AML-193 (cell line): ENCODE measurements at places on chromosomes 2 and 18.

GRCh38 chr2:190533968-190534309 lies 583 bp downstream of the NEMP2 start:
- no peak for DNase-seq

DNA sequence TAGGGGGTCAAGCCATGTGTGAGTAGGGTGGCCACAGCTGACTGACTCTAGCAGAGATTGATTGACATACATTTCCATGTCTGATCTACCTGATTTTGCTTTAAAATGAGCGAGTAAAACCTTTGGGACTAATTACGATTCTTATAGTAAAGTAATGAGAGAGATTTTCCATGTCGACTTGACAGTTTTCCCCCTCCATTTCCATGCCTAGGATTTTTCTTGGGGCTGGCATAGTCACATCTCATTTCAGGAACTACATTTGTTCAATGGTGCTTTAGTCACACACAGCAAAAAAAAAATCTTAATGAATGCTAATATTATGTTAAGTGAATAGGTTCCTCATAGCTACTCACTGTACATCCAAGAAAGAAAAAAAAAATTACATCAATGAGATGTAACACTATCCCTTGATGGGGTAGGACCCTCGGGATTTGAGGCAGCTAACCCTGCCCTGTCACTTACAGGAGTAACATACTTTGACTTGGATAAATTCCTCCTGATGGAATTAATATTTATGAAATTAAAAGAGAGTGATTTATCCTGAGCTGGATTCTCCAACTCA lies 690.9 kb downstream of the TDRD15 start:
- DNase-seq = no peak

DNA sequence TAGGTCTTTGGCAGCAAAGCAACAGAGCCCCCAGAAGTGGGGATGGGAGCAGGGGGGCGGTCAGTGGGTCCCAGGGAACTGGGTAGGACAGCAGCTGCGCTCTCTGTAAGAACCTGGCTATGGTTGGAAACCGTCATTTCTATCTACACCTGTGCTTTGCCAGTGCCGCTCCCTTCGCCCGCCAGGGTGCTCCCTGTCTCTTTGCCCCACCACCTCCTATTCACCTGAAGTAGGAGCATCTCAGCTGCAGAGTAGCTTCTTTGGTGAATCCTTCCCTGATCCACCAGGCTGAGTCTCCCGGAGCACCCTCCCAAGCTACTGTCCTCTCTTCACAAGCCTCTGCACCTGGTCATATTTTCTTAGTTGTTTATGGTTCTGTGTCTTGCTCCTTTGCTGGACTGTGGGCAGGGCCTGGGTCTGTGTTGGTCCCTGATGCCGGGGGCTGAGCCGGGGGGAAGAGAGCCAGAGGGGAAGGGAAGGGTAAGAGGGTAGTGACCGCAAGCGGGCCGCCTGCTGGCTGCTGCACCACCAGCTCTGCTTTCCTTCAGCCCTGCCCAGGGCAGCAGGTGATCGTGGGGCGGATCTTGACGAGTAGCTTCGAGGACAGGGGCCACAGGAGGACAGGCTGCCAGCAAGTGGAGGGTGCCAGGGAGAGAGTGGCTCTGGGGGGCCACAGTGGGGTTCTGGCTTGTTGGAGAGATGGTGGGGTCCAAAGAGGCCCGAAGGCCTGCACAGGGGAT lies 45.2 kb downstream of the INPP5D start:
- no peak for DNase-seq

DNA sequence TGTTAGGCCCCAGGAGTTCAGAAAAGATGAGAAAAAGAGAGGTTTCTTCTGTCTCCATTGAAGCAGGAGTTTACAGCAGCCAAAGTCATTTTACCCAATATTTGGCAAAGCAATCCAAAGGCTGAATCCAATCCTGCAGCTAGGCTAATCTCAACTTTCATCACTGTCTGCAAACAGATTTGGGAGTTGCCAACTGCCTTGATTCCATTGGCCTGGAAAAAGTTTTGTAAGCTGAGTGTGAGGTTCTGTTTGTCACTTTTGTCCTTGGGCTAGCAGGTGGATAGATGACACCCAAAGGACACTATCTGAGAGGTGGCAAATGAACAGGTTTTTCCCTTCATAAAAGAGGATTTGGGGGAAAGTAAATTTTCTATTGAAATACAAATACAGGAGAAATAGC lies 56.6 kb upstream of the SETBP1 start:
- no peak for DNase-seq

DNA sequence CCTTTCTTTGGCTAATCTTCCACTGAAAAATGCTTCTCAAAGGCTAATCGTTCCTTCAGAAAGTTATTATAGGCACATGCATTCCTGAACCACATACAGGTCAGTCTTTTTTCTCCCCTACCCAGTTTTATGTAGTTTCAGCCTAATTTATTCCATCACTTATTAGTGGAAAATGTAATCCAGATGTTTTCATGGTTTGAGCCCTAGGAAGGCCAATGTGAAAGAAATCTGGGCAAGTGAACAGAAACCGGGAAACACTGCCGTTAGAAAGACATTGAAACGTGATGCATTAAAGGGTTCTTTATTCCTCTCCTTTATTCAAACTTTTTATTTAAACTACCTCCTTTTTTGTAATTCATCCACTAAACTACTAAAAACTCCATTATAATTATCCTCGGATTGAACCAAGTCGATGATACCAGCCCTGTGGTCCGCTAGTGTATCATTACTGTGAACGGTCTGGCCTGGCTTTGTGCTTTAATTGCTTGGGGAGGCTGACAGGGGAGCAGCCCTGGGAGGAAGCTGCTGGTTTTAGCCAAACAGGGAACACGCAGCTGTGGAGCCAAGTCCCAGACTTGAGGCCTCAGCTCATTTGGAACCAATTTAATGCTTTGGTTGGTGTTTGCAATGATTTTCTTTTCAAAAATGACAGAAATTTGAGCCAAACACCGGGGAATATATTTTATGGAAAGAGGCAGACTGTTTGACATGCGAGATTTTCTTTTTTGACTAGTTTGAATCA lies 149.2 kb downstream of the ARHGAP28 start:
- no peak for DNase-seq

DNA sequence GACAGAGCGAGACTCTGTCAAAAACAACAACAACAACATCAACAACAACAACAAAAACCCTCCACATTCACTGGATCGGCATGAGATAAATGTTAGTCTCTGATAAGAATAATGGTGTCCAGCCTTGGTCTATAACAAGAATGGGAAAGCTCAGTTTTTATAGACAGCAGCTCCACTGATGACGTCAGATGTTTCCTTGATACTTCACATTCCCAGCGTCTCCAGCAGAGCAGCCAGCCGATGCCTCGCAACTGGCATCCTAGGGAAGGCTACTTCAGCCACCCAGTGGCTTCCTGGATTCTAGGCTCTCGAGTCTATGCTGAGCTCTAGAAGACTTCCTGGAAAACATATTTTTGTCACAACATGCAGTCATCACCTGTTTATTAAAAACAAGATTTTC lies 271.4 kb upstream of the SMIM21 start:
- no peak for DNase-seq

DNA sequence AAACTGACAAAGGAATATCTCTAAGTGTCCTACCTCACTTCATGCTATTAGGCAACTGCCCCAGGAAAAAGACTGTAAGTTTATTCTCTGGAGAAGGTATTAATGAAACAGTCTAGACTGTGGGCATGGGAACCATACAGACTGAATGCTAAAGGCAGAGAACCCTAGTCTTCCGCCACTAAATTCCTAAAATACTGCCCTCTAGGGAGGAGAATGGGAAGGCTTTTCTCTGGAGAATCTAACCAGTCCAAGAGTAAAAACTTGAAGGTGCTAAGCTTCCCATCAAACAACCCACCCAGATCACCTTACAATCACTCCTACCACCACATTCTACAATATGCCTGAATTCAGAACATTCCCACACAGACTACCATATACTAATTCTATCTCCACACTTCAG lies 3.4 kb downstream of the SRBD1 start:
- no peak for DNase-seq

DNA sequence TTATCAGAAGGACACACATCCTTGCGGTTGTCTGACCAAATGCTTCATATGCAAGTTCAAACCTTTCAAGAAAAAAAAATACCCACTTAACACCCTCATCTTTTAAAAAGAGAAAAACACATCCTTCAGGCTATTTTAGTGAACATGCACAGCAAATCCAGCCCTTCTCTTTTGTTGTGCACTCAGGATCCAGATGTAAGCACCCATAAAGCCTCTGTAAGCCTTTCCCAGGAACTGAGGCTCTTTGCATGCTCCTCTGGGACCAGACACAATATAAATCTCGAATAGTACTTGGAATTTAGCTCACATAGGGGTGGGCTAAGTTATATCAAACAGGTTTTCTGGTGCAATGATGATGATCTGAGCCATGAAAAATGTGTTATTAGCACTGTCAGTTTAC lies 308.8 kb upstream of the FAM98A start:
- DNase-seq = no peak
